ENCODE measurements at places on chromosomes 5 and 9. TPM values are rescaled to one million over a fixed set of nuclear protein-coding genes. Genes with fewer than 3 reads are reported as not detected.

The PCA3 gene
- polyA plus RNA-seq = not detected

The SLC36A2 gene
- not detected for polyA plus RNA-seq

The ANGPTL2 gene
- 8.8 TPM for polyA plus RNA-seq

The GLRA1 gene
- not detected for polyA plus RNA-seq

The CCL27 gene
- polyA plus RNA-seq = 0.50 TPM

The PLPPR1 gene
- not detected for polyA plus RNA-seq

The NFIB gene
- polyA plus RNA-seq = 6.0 TPM

The SLCO4C1 gene
- not detected for polyA plus RNA-seq

The CXCL14 gene
- polyA plus RNA-seq = 0.88 TPM

The ARL14EPL gene
- polyA plus RNA-seq = not detected

The LURAP1L gene
- polyA plus RNA-seq = 25.5 TPM

The RNF183 gene
- not detected for polyA plus RNA-seq
